ENCODE measurements at places on chromosomes 13 and 19.

GRCh38 chr19:21202865-21203494 lies 61.1 kb downstream of the ZNF431 start:
- DNase-seq: no peak

DNA sequence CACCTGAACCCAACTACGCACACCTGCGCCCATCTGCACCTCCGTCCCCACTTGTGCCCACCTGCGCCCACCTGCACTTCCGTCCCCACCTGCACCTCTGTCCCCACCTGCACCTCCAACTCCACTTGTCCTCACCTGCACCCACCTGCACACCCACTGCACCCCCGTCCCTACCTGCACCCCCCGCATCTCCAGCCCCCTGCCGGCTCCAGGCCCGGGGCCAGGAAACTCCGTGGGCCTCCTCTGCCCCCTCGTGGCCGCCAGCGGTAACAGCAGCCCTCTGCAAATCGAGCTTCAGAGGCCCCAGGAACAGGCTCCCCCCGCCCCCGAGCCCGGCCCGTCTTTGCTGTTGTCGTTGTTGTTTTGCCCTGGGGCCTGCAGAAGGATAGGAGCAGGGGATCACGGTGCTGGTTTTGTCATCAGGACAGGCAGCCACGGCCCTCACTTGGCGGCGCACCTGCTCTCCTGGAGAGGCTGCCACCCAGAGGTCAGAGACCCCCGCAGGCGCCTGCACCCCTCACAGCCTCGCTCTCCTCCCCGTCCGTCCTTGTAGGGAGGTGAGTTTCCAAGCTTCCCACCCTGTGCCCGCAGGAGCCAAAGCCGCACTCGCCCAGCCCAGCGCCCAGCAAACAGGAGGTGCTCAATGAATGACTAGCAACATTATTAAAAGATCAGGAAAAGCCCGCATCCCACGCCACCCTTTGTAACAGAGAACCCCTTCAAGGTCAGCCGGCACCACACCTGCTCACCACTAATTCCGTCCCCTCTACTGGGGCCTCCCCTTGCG lies 65.4 kb downstream of the GNG7 start:
- peak; percentile 54 for DNase-seq

GRCh38 chr13:25095851-25096453 lies at the start of gene PABPC3:
PABPC3 (plus strand) TSS chr13:25096136; CDS start chr13:25096199, 63 bp downstream.
- DNase-seq: no peak

- no peak for DNase-seq
Measured at GRCh38 chr13:63706751-63707150, 2291.1 kb upstream of the PCDH20 start.

- DNase-seq: no peak
Measured at GRCh38 chr19:34145741-34146202, 26.5 kb upstream of the LSM14A start.

DNA sequence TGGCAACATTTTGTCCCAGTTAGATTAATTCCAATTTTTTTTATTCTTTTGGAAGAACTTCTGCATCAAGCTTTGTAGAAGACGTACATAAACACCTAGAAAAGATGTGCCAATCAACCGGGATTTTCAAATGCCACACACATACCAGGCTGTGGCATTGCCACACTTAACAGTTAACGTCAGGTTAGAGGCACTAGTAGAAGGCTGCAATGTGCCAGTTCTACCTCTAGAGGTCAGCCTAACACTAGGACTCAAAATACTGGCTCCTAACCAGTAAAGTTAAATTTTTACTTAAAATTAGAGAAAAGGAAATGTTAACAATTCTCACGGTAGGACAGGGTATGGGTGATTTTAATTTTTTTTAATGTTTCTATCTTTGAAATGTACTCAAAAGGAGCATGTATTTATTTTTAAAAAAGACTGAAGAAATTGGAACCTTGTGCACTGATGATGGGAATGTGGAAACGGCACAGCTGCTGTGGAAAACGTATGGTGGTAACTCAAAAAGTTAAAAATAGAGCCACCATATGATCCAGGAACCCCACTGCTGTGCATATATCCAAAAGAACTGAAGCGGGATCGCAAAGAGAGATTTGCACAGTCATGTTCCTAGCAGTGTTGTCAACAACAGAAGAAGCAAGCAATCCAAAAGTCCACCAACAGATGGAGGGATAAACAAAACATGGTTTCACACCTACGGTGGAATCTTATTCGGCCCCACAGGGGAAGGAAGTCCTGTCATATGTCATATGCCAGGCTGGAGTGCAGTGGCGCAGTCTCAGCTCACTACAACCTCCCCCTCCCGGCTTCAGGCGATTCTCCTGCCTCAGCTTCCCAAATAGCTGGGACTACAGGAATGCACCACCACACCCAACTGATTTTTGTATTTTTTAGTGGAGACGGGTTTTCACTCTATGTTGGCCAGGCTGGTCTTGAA lies 30.3 kb downstream of the CRYL1 start:
- peak; percentile 36 for DNase-seq

DNA sequence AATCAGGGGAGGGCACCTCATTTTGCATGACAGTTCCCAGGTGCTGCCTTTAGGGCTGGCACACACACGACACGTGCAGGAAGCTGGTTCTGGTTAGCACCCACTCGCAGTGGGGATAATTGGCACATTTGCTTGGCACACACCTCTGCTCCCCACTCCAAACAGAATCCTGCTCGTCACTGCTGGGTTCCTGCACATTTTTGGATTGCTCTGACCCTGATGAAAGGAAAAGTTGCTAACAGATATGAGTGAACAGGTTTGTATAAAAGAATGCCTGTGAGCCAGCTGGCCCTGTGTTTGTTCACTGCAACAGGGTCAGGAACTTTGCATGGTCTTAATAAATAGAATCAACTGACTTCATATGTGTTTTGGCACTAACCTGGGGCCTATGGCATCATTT lies 1500.4 kb downstream of the EFNB2 start:
- DNase-seq: no peak

- DNase-seq: no peak
Measured at GRCh38 chr19:46862974-46863632, 2.3 kb downstream of the ARHGAP35 start.

- no peak for DNase-seq
Measured at GRCh38 chr13:30818323-30818960, 83.1 kb downstream of the ALOX5AP start.

DNA sequence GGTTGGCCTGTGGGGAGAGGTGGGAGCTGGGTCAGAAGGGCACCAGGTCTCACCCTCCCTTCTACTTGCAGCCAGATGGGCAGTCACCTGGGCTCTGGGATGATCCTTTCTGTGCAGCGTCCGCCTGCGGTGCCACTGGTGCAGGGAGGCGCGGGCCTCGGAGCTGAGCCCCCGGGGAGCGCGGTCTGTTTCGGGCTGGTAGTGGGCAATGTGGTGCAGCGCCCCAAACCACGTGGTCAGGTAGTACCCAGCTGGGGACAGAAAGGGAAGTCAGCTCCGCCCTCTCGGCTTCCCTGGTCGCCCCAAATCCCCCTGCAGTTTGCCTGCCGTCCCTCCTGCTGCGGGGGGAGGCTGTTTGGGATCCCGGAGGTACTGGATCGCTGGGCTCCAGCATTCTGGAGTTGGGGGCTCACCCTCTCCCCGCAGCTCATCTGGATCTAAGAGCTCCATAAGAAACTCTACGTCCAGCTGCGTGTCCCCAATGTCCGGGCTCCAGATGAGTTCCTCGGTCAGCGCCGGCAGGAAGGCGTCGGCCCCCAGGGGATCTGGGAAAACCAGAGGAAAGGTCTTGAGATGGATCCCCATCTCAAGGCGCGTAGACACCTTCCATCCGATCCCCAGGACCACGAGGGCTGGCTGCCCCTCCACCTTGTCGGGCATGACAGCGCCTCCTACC lies 8.8 kb downstream of the RINL start:
- no peak for DNase-seq

DNA sequence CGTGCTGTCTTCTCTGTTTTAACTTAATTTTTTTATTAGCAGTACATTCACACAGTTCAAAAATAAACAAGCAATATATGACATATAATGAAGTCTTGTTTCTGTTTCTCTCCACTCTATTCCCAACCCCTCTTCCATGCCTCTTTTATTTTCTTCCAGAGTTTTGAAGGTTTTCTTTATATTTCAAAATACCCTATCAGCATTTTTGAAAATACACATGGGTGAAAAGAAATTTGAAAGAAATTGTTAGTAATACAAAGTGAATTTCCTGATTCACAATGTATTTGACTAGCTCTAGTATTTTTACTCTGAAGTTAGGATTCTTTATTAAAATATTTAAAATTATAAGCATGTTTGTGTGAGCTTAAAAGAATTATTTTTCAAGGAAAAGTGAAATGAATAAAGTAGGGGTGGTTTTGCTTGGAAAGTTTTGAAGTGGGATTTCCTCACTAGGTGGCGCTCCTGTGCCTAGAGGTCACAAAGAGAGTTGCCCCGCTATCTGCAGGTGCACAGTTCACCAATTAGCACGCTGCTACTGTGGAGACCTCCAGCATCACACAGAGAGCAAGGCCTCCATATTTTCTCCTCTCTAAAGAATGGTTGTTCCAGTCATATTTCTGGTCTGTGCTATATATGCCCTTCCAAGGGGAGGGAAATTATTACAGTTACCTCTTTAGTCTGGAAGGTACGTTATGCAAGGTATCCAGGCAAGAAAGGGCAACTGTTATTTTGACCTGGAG lies 37.6 kb downstream of the SOX21 start:
- peak; percentile 4 for DNase-seq

DNA sequence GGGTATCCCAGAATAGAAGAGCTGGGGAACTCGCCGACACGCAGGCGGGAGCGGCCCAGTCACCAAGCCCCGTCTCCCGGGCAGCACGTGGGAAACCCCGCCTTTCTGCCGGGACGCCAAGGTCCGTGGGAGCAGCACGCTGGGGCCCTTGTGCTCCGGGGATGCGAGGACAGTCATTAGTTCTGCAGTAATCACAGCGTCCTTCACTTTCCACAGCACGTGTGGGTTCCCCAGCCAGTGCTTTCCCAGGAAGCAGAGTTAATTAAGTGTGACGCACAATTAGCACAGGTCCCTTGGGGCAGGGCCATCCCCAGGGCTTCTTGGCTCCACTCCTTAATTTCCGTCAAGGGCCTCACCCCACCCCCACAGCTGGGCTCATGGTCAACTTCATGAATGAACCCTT lies 64.3 kb upstream of the C13orf46 start:
- no peak for DNase-seq

DNA sequence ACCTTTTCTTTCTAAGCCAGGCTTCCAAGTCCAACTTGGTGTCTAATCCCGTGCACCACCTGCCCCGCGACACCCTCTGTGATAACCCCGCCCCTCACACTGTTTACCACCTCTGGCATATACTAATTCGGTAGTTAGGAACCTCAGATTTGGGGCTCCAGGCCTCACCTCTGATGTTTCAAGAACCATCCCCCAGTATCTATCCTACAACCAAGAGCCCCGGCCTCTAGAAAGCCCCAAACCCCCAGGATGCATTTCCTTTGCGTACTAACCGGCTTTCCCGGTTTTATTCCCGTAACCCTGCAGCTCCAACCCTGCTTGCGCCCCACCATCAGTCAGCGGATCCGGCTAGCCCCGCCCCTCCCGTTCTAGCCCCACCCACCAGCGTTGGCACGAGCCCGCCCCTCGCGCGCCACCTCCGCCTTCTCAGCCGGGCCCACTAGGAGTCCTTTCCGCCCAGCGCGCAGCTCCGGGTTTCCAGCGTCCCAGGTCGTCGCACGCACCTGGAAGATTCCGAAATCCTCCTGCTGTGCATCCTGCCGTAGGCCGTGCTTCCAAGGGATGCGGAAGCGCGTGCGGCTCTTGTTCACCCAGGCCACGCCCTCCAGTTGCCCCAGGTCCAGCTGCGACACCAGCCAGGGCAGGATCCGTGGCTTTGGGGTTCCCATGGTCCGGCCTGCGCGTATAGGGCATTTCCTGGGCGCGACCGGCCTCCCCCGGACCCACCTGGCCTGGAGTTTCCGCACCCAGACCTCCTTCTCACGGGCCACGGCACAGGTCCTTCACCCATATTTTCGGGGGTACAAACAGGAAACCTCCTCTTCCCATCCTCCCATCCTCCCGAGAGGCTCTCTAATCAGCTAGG lies 1.3 kb downstream of the IRF3 start:
- peak; percentile 84 for DNase-seq

DNA sequence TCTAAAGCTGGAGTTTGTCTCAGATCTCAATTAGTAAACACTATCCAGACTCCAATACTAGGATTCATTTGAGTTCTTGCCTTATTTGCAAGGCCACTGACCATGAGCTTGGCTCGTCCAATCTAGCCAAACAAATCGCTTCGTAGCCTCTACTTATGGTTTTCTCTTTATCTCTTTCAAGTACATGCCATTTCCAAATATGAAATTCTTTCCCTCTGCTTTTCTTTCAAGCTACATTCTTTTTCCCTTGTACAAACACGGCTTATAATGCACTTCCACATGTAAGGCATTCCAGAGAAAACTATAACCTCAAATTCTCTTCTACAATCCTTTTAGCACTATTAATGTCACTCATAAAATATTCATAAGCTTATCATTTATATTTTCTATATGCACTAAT lies 10.9 kb upstream of the N4BP2L1 start:
- DNase-seq: no peak

DNA sequence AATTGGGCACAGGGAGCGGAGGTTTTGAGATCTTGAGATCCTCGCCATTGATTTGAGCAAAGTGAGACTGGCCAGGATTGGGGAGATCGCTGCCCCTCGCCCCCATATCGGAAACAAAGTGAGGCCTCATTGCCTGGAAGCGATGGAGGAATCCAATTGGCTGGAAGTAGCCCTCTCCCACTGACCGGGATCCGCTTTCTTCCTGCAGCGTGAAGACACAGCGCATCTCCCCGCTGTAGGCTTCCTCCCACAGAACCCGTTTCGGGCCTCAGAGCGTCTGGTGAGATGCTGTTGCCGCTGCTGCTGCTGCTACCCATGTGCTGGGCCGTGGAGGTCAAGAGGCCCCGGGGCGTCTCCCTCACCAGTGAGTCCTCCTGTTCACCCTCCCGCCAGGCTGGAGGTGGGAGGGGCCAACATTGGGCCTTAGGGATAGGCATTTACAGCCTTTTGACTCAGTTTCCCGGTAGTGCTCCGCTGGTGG lies 438 bp downstream of the PRKCSH start:
- DNase-seq: no peak

Data from activated T-helper 1 cell treated with Interleukin-2 at 50 U/mL for 16 hours (primary cell).